CD4-positive, alpha-beta T cell (primary cell): ENCODE measurements at places on chromosomes 1 and 21. TPM values are rescaled to one million over a fixed set of nuclear protein-coding genes. Genes with fewer than 3 reads are reported as not detected.

GRCh38 chr1:37055631-37056030 lies 21.3 kb upstream of the GRIK3 start:
- no peak for DNase-seq

GRCh38 chr1:81690676-81691453 lies 109.9 kb upstream of the ADGRL2 start:
- DNase-seq = no peak

The ZBTB18 gene
- total RNA-seq = 57.2 TPM

The SYTL1 gene
- 140 TPM for total RNA-seq
